ENCODE measurements at places on chromosomes 1 and 21.
A peak's percentile ranks its signal among the peaks of the same experiment; 100 is the strongest.

DNA sequence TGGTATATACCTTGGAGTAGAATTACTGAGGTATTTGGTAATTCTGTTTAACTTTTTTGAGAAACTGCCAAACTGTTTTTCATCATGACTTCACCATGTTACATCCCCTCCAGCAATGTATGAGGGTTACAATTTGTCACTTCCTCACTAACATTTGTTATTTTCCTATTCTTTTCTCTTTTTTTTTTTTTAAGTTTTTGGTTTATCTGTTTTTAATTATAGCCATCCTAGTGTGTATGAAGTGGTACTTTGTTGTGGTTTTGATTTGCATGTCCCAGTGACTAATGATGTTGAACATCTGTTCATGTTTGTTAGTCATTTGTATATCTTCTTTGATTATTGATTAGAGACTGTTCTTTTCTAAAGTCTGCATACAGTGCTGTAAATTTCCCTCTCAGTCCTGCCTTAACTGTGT lies 147.3 kb downstream of the HS2ST1 start:
- DNase-seq: no peak

DNA sequence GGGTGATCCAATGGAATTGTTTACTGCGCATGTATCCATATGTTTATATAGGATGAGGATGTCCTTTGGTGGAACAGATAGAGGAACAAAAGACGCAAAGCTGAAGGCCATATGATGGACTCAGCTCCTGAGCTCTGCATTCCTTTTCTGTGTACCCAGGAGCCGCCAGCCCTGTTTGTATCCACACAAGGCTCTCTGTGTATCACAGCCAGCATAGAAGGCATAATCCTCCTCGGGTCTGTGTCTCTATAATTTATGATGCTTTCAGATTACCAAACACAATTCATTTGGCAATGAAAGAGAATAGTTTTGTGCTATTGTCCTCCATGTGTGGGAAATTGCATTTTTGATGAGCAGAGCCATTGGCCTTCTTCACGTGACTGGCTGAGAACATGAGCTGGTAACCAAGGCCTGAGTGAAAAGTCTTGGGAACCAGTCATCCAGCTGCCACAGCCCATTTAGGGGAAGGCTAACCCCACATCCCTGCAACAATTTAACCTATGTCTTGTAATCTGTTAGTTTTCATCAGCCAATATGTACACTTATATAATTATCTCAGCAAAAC lies 119.2 kb downstream of the PBX1 start:
- no peak for DNase-seq

DNA sequence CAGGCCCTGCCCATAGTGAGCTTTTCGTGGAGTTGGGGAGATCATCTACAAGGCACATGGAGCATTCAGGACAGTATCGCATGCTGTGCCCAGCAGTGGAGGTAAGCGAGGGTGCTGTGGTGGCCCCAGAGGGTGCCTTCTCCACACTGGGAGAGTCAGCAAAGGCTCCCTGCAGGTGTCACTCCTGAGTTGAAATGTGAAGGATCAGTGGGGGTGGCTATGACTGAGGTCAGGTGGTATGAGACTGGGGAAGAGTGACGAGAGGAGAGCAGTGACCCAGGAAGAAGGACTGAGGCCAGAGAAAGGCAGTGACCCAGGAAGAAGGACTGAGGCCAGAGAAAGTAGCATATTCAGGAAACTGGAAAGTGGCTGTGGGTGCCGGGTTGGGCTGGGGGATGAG lies 53.0 kb downstream of the SPAG17 start:
- DNase-seq: no peak

DNA sequence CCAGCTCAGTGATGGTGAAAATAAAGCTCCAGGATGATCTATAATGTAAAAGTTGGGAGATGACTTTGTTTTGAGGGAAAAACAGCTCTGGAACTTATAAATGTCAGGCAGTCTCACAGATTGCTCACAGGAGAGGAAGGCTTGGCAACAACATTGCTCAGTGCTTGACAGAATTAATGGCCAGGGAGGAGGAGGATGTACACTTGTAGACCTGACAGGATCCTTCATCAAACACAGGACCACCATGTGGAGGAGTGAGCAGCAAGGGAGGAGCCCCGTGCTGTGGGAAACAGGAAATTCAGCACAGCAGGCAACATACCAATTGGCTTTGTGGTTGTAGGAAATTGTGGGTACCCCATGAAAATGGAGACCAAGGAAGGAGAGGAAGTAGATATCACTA lies 291.8 kb upstream of the CAMK1G start:
- no peak for DNase-seq

GRCh38 chr21:15809818-15810217 lies 80.0 kb downstream of the USP25 start:
- DNase-seq: no peak

GRCh38 chr1:155091071-155092051 lies 12.7 kb downstream of the EFNA3 start:
- DNase-seq: peak; percentile 85

DNA sequence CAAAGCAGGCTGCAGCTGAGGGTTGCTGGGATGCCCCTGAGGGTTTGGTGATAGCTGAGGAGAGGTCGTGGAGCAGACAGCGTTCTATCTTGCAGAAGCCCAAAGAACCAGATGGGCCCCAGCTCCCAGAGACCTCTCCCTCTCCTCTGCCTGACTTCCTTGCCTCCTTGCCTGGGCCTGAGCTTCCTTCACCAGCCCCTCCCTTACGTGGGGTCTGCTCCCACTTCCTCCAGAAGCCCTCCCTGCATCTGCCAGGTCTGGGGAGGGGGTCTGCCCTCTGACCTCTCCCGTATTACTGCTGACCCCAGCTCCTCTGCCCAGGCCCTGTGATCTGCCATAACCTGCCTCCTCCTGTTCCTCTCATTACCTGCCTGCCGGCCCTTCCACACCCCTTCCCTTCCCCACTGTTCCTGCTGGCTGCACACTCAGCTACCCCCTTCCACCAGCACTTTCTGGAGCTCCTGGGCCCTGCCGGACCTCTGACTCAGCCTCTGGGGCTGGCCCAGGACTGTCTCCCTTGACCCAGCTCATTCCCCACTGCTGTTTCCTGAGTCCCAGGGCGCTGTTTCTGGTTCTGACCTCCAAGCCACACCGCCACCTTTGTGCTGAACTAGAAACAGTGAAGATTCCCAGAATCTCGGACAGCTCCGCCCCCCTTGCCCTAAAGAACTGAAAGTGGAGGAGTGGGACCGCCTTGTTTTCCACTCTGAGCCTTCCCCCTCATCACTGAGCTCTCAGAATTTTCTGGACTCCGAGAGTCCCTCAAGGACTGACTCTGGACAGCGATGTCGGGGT lies 237.7 kb upstream of the C1orf174 start:
- no peak for DNase-seq

DNA sequence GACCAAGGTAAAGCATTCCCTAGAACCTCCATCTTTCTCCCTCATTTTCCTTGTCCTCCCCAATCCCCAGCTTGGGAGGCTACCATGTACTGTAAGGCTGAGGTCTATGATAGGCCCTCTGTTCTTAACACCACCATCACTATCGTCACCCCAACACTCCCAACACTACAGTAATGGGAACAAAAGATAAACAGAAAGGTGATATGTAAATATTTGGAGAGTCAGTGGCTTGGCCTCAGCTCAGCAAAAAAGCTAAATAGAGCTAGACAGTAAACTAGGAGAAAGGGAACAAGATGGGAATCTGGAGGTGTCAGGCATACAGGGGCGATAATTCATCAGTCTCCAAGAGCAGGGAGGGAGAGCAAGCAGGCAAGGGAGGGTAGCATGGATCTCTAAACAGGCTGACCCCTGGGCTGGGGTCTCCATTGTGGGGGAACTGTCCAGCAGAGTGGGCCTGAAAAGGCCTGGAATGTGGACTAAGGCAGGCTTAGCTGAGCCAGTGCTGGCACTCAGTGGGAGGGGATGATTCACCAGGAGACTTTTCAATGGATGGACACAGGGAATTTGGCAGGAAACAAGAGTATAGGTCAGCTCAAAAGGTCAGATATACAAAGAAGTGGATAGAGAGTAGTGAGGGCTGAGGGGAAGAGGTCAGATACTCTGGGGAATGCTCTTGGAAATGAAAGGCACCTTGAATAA lies 6.7 kb downstream of the WNT2B start:
- DNase-seq: peak; percentile 76

DNA sequence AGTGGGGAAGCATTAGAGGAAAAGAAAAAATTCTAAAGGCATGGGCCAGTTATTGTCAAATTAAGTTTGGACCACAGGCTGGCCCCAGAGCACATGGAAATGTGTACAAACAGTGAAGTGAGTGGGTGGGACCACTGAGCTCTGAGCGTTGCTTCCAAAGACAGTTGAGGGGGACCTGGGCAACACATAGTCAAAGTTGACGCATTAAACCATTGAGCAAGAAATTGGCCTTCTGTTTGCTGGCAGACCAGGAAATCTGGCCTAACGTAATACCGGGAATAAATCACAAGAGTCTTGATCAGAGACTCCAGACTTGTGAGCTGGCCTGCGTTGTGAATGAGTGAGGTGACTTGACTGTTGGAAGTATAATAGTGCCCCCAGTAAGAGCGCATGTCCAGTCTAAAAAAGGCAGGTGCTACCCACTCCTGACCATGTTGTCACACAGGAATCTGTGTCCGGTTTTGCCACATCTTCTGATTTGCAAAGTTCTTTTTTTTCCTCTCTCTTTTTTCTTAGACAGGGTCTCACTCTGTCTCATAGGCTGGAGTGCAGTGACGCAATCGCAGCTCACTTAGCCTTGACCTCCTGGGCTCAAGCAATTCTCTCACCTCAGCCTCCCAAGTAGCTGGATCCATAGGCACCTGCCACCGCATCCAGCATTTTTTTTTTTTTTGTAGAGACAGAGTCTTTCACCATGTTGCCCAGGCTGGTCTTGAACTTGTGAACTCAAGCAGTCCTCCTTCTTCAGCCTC lies 10.7 kb downstream of the EPHB2 start:
- DNase-seq: no peak

DNA sequence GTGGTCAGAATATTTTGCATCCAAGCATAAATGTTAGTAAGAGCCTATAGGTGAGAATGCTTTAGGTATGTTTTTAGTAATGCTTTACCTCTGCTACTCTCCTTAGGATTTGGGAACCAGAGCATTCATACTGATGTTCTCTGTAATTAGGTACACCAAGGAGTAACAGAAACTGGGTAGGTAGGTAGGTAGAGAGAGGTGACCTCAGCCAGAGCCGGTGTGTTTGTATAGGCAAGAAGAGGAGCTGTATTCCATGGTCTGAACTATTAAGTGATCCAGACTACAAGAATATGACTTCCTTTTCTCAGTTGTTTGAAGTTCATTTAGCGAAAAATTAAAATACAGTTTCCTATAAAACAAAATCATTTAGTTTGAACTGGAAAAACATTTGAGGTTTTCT lies 108.5 kb downstream of the SDCCAG8 start:
- DNase-seq: no peak

GRCh38 chr1:19664453-19665185 lies at the start of gene HTR6:
Gene HTR6 (plus strand): TSS chr1:19664875. CDS start chr1:19665754, 879 bp downstream.
- DNase-seq: no peak

- DNase-seq: no peak
Observed at GRCh38 chr1:210418863-210419650, 90.4 kb downstream of the HHAT start.

DNA sequence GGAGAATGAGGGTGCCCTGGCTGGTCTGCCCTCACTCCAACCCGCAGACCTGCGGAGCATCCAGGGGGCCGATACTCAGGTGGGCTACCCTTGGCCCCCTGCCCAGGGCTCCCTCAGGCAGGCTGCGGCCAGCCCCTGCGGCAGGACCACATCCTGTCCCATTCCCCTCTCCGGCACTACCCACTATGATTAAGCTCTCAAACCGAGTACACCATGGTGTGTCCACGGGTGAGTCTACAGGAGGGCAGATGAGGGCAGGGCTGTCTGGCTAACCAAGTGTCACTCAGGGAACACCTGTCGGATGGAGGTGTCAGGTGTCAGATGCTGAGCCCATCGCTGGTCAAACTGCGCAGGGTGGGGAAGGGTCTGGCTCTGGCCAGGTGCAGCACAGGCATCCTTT lies 47.2 kb downstream of the SLC66A1 start:
- DNase-seq: no peak

DNA sequence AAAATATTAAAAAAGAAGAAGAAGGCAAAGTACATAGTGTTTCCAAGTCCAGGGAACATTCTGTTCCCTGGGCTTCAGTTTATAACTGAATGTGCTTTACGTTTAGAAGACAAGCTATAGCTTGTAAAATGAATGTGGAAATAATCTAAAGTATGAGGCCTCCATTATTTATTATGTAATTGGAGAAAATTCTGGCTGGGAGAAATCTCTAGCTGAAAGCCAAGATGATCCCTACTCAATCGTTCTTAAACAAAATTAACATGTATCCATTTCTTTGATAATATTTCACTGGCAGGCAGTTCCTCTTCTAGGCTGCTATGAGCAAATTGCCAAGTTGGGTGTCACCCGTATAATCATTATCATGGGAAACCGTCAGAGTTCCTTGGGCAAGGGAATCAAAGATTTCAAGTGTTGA lies 52.2 kb upstream of the ETS2 start:
- DNase-seq: no peak

- DNase-seq: no peak
Observed at GRCh38 chr1:164983023-164983650, 373.4 kb downstream of the LMX1A start.

DNA sequence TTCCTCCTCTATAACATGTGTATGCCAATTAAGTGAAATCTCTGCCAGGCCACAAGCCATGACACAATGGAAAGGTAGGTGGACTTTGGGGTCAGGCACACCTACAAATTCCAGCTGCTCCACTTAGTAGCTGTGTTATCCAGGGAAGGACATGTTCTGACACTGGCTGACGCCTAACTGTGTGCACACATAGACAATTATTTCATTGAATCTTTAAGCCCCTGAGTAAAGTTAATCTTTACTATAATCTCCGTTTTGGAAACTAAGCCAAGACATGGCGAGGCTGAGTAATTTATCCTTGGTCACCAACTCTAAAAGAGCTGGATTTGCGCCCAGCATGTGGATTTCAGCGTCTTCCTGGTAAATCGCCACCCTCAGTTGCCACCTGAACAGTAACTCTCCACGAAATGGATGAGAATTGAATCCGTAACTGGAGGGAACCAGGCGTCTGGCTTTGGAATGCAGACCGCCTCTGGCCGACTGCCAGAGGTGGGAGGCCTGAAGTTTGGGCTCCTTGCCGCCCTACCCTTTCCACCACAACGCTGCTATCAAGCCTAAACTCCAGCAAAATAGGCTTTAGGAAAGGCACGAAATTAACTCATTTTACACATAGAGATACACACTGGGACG lies 888 bp upstream of the SNRPE start:
- DNase-seq: peak; percentile 50

DNA sequence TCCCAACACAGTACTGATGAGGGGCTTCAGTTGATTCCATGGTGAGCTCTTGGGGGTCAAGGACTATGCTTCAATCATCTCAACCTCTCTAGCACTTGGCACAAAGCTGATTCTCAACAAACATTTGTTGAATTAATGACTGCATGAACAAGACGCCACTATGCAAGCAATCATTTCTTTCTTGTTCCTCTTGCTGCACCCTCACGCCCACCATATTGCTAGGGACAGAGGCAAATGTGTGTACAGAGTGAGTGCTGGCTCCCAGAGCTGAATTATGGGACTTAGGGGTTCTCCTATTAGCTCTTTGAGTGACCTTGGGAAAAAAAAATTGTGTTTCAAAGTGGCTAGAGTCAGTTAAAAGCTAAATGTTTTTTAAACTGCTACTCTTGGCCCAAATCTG lies 2.5 kb downstream of the ADAR start:
- no peak for DNase-seq

- no peak for DNase-seq
Observed at GRCh38 chr1:208538078-208538477, 293.9 kb upstream of the PLXNA2 start.

All from cardiac muscle cell (in vitro differentiated cells and primary cell).